ENCODE measurements at places on chromosomes 3 and 15. TPM values are rescaled to one million over a fixed set of nuclear protein-coding genes. Genes with fewer than 3 reads are reported as not detected.

The SV2B gene
- total RNA-seq, result 3.5 TPM

The MUSTN1 gene
- 26.5 TPM for total RNA-seq

The CHST2 gene
- total RNA-seq, result 1.9 TPM

The RPL14 gene
- 1,077 TPM for total RNA-seq

The SETD5 gene
- 51.6 TPM for total RNA-seq

The FSTL1 gene
- total RNA-seq, result 217 TPM

The GMNC gene
- total RNA-seq, result 4.4 TPM

The HTR3E gene
- total RNA-seq, result not detected

The CHRNA3 gene
- 0.08 TPM for total RNA-seq

The SPRED1 gene
- total RNA-seq, result 9.9 TPM

The DPP8 gene
- total RNA-seq, result 35.6 TPM

The WDR6 gene
- 83.3 TPM for total RNA-seq

DNA sequence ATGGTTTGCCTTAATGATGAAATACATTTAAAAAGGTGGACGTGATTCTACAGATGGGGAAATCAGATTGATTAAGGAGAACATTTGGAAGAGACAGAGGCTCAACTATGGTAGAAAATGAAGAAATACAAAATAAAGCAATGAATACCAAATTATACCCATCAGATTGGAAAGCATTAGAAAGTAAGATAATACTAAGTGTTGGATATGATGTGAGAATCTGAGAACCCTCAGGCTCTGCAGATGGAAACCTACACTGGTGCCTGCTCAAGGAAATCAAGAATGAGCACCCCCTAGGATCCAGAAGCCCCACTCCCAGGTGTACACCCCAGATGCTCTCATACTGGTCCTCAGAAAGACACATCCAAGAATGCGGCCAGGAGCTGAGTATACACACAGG, 4.6 kb downstream of the FAM174B start:
- no peak for DNase-seq

DNA sequence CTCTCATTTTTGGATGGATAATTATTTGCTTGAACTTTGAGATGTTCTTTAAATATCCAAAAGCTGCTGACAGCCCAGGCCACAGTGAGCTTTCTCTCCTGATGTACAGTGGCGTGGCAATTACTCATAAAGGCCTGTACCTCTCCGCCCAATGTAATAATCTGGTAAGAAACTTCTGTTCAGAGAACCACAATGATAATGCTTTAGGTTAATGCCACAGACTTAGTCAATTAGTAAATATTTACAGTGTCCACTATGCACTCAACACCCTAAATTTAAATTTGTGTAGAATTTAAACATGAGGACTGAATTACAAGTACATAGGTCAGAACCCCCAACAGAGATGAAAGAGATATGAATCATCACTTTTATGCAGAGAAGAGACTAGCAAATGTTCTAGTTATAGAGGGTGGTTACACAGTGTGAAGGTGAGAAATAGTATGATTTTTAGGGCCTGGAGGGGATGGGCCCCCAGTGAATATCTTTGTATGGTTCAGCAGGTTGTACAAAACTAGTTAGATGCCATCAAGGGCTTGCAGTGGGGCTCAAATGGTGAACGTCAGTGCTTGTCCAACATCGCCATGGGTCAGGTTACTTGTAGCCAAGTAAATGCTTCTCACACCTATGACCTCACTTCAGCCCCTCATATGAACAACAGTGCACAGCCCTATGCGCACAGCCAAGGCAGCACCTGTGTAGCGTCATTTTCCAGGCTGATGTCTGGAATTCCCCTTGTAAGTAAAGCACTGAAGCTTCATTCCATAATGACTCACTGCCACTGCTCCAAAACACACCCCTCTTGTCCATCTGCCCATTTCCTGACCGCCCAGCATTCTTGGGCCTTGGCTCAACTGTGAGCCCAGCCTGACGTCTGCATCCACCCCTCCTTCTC, 13.3 kb downstream of the ABHD2 start:
- DNase-seq, result no peak

DNA sequence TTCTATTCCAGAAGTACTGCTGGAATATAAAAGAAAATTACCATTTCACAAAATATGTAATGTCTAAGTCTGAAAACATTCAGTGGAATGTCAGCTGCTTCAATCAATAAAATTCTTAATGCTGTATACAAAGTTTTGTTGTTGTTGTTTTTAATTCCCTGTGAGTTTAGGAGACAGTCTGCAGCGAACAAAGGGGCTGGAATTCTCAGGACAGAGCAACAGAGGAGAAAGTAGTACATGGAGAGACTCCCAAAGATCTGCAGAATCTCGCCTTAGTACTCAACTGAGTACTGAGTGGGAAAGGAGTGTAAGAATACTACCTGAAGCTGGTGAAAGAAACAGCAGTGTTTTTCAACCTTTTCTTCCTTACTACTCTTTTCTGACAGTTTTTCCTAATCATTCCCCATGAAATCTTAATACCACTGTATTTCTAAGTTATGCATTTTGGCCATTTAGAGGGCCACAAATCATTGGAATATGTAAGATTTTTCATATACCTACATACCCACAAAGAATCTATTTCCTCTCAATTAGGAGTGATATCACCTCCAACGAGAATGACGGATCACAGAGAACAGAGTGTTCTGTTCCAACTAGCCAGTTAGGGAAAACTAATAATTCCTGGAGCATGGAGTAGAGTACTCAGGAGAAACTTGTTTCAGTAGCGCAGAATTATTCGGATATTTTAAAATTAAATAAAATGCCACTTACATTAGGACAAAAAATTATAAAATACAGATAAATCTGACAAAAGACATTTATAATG, 16.0 kb downstream of the ANKRD28 start:
- no peak for DNase-seq

DNA sequence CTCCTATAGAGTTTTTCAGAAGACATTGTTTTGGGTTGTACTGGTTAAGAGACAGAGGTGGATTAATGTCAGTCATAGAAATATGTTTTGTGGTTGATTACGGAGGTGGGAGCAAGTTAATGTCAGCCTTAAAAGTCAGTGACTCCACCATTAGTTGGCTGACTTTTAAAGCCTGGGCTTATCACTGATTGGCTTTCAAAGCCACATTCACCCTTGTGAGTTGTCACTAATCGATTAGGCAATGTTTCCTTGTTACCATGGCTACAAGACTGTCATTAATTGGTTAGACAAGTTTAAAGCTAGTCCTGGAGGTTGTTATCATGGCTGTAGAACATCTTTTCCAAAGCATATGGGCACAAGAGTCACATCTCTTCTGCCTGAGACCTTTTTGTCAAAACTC, 73.0 kb downstream of the NEO1 start:
- no peak for DNase-seq

GRCh38 chr3:84755860-84756259, 202.9 kb upstream of the CADM2 start:
- DNase-seq, result no peak

DNA sequence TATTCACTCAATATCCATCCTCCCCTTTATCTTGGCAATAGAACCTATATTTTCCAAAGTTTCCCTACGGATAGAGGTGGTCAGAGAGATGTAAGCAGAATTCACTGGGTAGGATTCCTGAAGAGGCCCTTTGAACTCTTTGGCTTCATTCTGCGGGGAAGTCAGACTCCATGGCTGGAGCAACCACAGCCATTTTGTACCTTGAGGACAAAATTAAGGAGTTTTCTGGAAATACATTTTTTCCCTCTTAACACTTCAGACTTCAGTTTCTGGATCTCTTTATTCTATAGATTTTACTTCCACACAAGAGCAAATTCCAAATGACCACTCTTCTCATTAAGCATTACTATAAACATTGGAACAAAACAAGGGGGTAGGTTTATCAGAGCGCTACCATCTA, 43.3 kb downstream of the ADAMTS9 start:
- DNase-seq, result no peak

GRCh38 chr15:55267401-55268175, 22.0 kb downstream of the RAB27A start:
- DNase-seq, result peak; percentile 84

- DNase-seq, result no peak
Observed at GRCh38 chr3:177144922-177145321, 52.4 kb downstream of the TBL1XR1 start.

- DNase-seq, result no peak
Observed at GRCh38 chr3:5840056-5840455, 652.5 kb downstream of the EDEM1 start.

- no peak for DNase-seq
Observed at GRCh38 chr3:24012589-24013269, 67.6 kb downstream of the NR1D2 start.

DNA sequence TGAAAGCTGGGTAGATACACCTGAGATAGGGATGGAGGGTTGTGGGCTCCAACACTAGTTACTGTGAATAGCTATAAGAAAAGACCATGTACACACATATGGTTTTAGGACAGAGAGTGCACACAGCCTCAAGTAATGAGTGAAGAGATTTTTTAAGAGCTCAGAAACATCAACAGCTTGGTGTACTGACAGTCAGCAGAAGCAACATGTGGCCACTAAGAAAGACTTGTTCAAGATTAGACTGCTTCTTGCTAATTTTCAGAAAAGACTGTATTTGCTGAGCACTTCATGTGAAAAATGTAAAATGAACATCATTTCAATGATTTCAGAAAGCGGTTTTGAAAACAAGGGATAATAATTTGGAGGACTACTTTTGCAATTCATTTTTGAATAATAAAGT, 10.3 kb downstream of the ANKRD28 start:
- DNase-seq, result no peak

GRCh38 chr15:63599401-63600000, 2.3 kb downstream of the FBXL22 start:
- DNase-seq, result peak; percentile 79

DNA sequence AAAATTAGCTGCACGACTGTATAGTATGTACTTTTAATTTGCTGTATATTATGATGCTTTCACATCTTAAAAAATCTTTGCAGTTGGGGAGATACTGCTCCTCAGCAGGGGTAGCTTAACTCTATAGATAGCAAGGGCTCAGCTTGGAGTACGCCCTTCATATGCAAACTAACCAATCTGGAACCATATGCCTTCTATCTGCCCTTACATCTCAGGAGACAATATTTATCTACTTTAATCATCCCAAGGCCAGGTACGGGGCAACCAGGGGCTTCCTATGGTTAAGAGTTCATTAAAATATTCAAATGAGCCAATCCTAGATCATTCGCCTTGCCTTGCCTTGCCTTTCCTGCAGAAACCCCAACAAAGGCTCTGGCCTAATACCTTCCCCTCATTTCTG, 204.1 kb upstream of the ZBTB20 start:
- DNase-seq, result no peak

- DNase-seq, result no peak
Observed at GRCh38 chr3:69426291-69426966, 40.5 kb upstream of the FRMD4B start.
